Activated T-helper 1 cell treated with anti-CD3 and anti-CD28 coated beads, Interleukin-12 subunit alpha, Interleukin-12 subunit beta, Interleukin-2, Interleukin-4 antibody, amounts not matched to agents 30 ng/mL and 10 ng/mL and 1 ng/mL, durations not matched to agents 14 hours and 24 hours and 36 hours (primary cell): ENCODE measurements at places on chromosomes 3 and 15. TPM values are rescaled to one million over a fixed set of nuclear protein-coding genes. Genes with fewer than 3 reads are reported as not detected.

DNA sequence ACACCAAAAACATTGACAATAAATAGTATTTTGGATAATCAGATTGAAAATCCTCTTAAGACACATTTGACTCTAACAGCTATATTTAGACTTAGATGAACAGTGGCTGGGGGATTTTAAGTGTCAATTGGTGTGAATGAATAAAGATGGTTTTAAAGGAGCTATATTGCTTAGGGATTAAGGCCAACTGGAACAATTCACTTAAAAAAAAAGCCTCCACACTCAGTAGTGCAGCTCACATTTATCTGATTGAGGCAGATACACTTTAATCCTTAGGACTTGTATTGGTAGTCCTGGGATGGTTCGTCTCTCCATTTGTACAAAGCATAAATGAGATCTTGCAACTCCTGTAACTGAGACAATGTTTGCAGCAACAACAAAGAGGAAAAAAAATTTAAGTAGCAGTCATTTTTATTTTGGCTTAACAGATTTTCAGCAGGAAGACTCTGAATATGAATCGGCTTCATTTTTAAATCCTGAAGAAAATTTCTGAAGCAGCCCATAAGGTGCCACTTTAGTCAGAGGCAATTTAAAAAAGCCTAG, 112.0 kb downstream of the UACA start:
- DNase-seq, result no peak
- H3K36me3 ChIP-seq, result no peaks in the 10 kb centered on the region
- no peak overlapping the region for H3K27ac ChIP-seq
- H3K27me3 ChIP-seq, result peaks cover 10% of the 10 kb centered on the region
- no peak overlapping the region for H3K4me3 ChIP-seq
- no peaks in the 10 kb centered on the region for H3K4me1 ChIP-seq

The FRG2C gene
- not detected in 2 replicates for total RNA-seq

- peaks cover 58% of the 10 kb centered on the region for H3K27me3 ChIP-seq
- no peaks in the 10 kb centered on the region for H3K4me1 ChIP-seq
- DNase-seq, result no peak
- H3K36me3 ChIP-seq, result no peaks in the 10 kb centered on the region
- no peak overlapping the region for H3K27ac ChIP-seq
Observed at GRCh38 chr15:73367624-73368300, 996 bp downstream of the HCN4 start.

The TMCO5A gene
- not detected in 2 replicates for total RNA-seq

The APEH gene
- total RNA-seq, result 113 and 115 TPM in 2 replicates

- no peaks in the 10 kb centered on the region for H3K36me3 ChIP-seq
- H3K27me3 ChIP-seq, result no peaks in the 10 kb centered on the region
- DNase-seq, result no peak
- H3K4me3 ChIP-seq, result no peak overlapping the region
- no peaks in the 10 kb centered on the region for H3K4me1 ChIP-seq
- no peak overlapping the region for H3K27ac ChIP-seq
Observed at GRCh38 chr3:113097960-113098447, 107.2 kb downstream of the GTPBP8 start.

- H3K4me1 ChIP-seq, result no peaks in the 10 kb centered on the region
- peaks cover 5% of the 10 kb centered on the region for H3K27me3 ChIP-seq
- H3K4me3 ChIP-seq, result no peak overlapping the region
Observed at GRCh38 chr15:29018995-29019976, 133.5 kb downstream of the APBA2 start.

The ACSBG1 gene
- total RNA-seq, result 0.15 and 0.52 TPM in 2 replicates

The EPHB3 gene
- total RNA-seq, result 0.31 TPM in 1 of 2 replicates, not detected in the other

GRCh38 chr15:47332481-47332880, 384.8 kb upstream of the SEMA6D start:
- no peak for DNase-seq
- no peaks in the 10 kb centered on the region for H3K36me3 ChIP-seq
- no peak overlapping the region for H3K4me3 ChIP-seq
- H3K27me3 ChIP-seq, result no peaks in the 10 kb centered on the region
- H3K27ac ChIP-seq, result no peak overlapping the region

DNA sequence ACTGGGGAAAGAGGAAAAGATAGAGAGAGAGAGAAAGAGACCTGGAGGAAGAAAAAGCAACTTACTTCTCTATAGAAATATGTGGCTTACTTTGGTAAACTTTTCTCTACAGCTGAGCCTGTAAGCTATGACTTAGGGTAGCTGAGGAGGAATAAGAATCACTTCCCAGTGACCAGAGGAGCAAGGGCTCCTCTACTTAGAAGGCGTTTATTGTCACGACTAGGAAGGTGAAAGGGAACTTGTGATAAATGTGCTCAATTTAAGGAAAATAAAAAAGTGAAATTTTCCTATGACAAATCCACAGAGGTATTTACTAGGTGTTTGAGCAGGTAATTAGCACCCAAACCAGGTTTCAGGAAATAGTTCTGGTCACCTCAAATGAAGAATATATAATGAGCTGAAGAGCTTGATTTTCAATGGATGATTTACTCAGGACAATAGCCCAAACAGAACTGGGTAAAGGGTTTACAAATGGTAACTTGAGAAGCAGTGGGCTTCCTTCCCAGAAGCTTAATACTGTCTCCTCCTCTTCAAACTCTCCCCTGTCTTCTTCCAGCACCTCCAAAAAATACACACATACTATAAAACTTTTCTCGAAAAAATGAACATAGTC, 46.1 kb downstream of the SOX2 start:
- DNase-seq, result no peak
- no peak overlapping the region for H3K4me3 ChIP-seq
- H3K36me3 ChIP-seq, result no peaks in the 10 kb centered on the region

DNA sequence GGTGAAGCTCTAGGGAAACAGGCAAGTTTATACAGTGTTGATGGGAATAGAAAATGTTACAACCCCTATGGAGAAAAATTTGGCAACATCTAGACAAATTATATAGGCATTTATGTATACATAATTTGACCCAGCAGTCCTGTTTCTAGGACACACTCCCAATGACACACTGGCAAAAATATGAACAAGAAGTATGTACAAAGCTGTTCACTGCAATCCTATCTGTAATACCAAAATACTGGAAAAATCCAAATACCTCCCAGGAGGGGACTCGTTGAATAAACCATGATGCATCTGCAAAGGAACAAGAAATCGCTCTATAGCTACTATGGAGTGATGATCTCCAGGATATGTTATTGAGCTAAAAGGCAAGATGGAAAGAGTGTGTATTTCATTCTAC, 8.5 kb downstream of the BFSP2 start:
- no peaks in the 10 kb centered on the region for H3K36me3 ChIP-seq
- DNase-seq, result no peak
- H3K27me3 ChIP-seq, result peaks cover 13% of the 10 kb centered on the region
- H3K4me3 ChIP-seq, result no peak overlapping the region
- peaks cover 8% of the 10 kb centered on the region for H3K4me1 ChIP-seq

The CFAP20DC gene
- total RNA-seq, result 0.86 and 1.2 TPM in 2 replicates

The RPL4 gene
- 3,069 and 3,091 TPM in 2 replicates for total RNA-seq

- no peaks in the 10 kb centered on the region for H3K36me3 ChIP-seq
- H3K4me3 ChIP-seq, result no peak overlapping the region
- H3K27me3 ChIP-seq, result no peaks in the 10 kb centered on the region
- no peak for DNase-seq
- H3K4me1 ChIP-seq, result no peaks in the 10 kb centered on the region
Observed at GRCh38 chr15:97504031-97504792, 456.3 kb upstream of the ARRDC4 start.

- peaks cover 8% of the 10 kb centered on the region for H3K4me1 ChIP-seq
- no peaks in the 10 kb centered on the region for H3K36me3 ChIP-seq
- H3K27me3 ChIP-seq, result peaks cover 4% of the 10 kb centered on the region
Observed at GRCh38 chr15:66599536-66600239, 33.9 kb upstream of the LCTL start.

The CPNE9 gene
- 0.93 TPM in 1 of 2 replicates, not detected in the other for total RNA-seq

DNA sequence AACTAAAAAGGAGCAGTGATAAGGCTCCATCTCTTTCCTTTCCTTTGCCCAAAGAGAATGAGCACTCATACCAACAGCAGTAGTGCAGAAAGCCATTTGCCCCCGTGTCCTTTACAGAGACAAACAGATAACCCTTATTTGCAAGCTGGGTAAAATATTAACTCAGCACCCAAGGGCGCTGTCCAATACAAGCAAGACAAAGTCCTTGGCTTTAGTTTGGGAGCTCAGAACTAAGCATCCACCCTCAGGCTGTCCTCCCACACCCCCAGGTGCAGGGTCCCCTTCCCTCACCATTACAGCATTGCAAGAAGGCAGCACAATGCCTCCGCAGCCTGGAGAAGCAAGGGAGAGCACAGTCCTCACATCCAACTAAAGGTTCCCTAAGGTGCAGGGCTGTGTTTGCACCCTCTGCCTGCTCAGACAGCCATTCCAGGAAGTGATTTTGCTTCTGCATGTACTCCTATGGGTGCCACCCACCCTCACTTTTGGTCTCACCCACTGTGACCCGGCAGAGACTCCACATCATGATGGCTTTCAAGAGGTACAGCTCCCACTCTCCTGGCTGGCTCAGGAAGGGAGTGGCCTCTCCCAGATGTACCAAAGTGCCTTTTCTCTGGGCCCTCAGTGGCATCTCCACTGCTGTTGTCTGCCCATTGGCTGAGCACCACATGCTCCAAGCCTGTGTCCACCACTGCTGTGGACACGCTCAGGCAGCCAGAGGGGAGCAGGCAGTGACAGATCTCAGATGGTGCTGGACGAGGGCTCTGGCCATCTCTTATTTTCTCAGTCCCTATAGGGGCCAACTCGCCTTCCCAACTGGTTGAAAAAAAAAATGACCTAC, 34.1 kb upstream of the HES1 start:
- H3K36me3 ChIP-seq, result peaks cover 2% of the 10 kb centered on the region
- peaks cover 23% of the 10 kb centered on the region for H3K27me3 ChIP-seq
- no peak overlapping the region for H3K27ac ChIP-seq
- peaks cover 60% of the 10 kb centered on the region for H3K4me1 ChIP-seq

- H3K27ac ChIP-seq, result no peak overlapping the region
- H3K36me3 ChIP-seq, result no peaks in the 10 kb centered on the region
- H3K4me1 ChIP-seq, result no peaks in the 10 kb centered on the region
- no peak for DNase-seq
Observed at GRCh38 chr3:144344925-144345548, 373.4 kb downstream of the DIPK2A start.

The BCL2A1 gene
- total RNA-seq, result 91.8 and 95.0 TPM in 2 replicates

The CIB2 gene
- 1.2 and 1.9 TPM in 2 replicates for total RNA-seq

The MYRIP gene
- total RNA-seq, result not detected in 2 replicates

DNA sequence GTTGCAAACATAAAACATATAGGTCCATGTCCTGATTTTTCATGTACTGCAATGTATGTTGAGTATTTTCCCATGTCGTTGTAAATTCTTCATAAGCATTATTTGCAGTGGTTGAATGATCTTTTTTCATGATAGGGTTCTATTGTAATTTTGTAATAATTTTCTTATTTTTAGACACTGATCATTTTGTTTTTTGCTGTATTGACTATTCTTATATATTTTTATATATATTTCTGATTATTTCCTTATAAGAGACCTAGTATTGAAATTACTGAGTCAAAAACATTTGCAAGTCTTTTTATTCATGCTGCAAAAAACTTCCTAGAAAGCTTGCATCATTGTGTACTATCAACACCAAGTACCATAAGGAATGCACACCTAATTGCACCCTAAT, 31.2 kb upstream of the ZNF774 start:
- H3K27ac ChIP-seq, result no peak overlapping the region
- peaks cover 2% of the 10 kb centered on the region for H3K27me3 ChIP-seq
- H3K4me3 ChIP-seq, result no peak overlapping the region
- no peak for DNase-seq
- no peaks in the 10 kb centered on the region for H3K36me3 ChIP-seq

DNA sequence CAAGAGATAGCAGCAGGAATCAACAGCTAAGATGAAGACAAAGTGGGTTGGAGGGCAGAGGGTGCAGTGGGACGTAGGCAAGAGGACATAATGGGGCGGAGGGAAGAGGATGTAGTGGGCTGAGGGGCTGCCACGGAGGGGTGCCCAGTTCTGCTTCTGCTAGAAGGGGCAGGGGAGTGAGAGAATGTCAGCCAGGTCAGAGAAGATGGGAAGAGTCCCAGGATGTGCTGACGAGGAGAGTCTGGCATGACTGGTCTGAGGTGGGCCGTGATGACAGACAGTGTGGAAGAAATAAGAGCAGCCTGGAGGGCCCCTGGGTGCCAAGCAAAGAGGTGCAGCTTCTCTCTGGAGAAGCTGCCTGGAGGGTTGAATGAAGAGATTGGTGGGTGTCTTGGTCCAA, 4.0 kb downstream of the SPSB4 start:
- DNase-seq, result no peak
- peaks cover 31% of the 10 kb centered on the region for H3K27me3 ChIP-seq
- H3K4me1 ChIP-seq, result peaks cover 5% of the 10 kb centered on the region
- no peaks in the 10 kb centered on the region for H3K36me3 ChIP-seq
- H3K4me3 ChIP-seq, result no peak overlapping the region
- no peak overlapping the region for H3K27ac ChIP-seq

The CLRN1 gene
- not detected in 2 replicates for total RNA-seq
